A549 treated with Mapracorat at 1 μM for 4 hours (cell line): ENCODE measurements at places on chromosomes 2 and 18. TPM values are rescaled to one million over a fixed set of nuclear protein-coding genes. Genes with fewer than 3 reads are reported as not detected.

LIPG gene
- 0.16 to 0.41 TPM (median 0.21 TPM) in 5 replicates for total RNA-seq

TRIM54 gene
- 0.70 to 1.3 TPM (median 0.91 TPM) in 5 replicates for total RNA-seq

RBM43 gene
- 2.3 to 3.7 TPM (median 3.3 TPM) in 5 replicates for total RNA-seq

SULT1C2 gene
- total RNA-seq: 0.38 to 0.59 TPM (median 0.55 TPM) in 5 replicates

RBBP8 gene
- 19.9 to 28.4 TPM (median 21.6 TPM) in 5 replicates for total RNA-seq

SPAST gene
- 11.3 to 15.3 TPM (median 14.3 TPM) in 5 replicates for total RNA-seq

PDE1A gene
- 0.11 to 0.15 TPM (median 0.12 TPM) in 4 of 5 replicates, not detected in the other for total RNA-seq

RGPD4 gene
- total RNA-seq: 0.04 to 0.07 TPM (median 0.06 TPM) in 4 of 5 replicates, not detected in the other

PLA2R1 gene
- 1.6 to 2.8 TPM (median 2.2 TPM) in 5 replicates for total RNA-seq

FOXD4L1 gene
- 0.16 to 0.63 TPM (median 0.31 TPM) in 5 replicates for total RNA-seq

RELCH gene
- total RNA-seq: 11.7 to 16.2 TPM (median 14.0 TPM) in 5 replicates

ALK gene
- total RNA-seq: not detected in 5 replicates

NPPC gene
- 0.31 to 0.59 TPM (median 0.40 TPM) in 4 of 5 replicates, not detected in the other for total RNA-seq

FAM117B gene
- total RNA-seq: 1.5 to 2.1 TPM (median 1.6 TPM) in 5 replicates

NEUROD1 gene
- total RNA-seq: not detected in 5 replicates

BOK gene
- 25.6 to 38.0 TPM (median 37.1 TPM) in 5 replicates for total RNA-seq

IFT172 gene
- 6.6 to 9.6 TPM (median 7.2 TPM) in 5 replicates for total RNA-seq

FAM237A gene
- total RNA-seq: not detected in 5 replicates

AKAIN1 gene
- not detected in 5 replicates for total RNA-seq

PJVK gene
- 0.82 to 1.4 TPM (median 0.88 TPM) in 5 replicates for total RNA-seq

KIF3C gene
- total RNA-seq: 37.6 to 50.4 TPM (median 44.4 TPM) in 5 replicates

SERPINB3 gene
- total RNA-seq: 0.16 to 0.27 TPM in 2 of 5 replicates, not detected in the others

CXCR1 gene
- total RNA-seq: not detected in 5 replicates

NBEAL1 gene
- total RNA-seq: 2.8 to 4.9 TPM (median 3.7 TPM) in 5 replicates

YES1 gene
- total RNA-seq: 17.2 to 24.3 TPM (median 23.5 TPM) in 5 replicates

ATP8B1 gene
- 6.4 to 9.5 TPM (median 6.8 TPM) in 5 replicates for total RNA-seq

SAG gene
- total RNA-seq: not detected in 5 replicates

UGT1A4 gene
- total RNA-seq: 0.07 to 0.12 TPM in 2 of 5 replicates, not detected in the others

SOCS6 gene
- 25.3 to 31.4 TPM (median 30.8 TPM) in 5 replicates for total RNA-seq

IDH1 gene
- total RNA-seq: 77.3 to 83.2 TPM (median 82.3 TPM) in 5 replicates

PSMD1 gene
- 107 to 114 TPM (median 112 TPM) in 5 replicates for total RNA-seq
